ENCODE measurements at places on chromosomes 2 and 18. TPM values are rescaled to one million over a fixed set of nuclear protein-coding genes. Genes with fewer than 3 reads are reported as not detected.

The TCF23 gene
- total RNA-seq, result 0.07 TPM

The NEUROD1 gene
- 0.15 TPM for total RNA-seq

- no peak for ATAC-seq
Measured at GRCh38 chr2:132037527-132038178, 124.1 kb downstream of the ANKRD30BL start.

GRCh38 chr18:44579745-44580144 is 100.9 kb upstream of the SETBP1 start:
- ATAC-seq, result no peak

- no peak for ATAC-seq
Measured at GRCh38 chr18:77422974-77423867, 173.6 kb downstream of the GALR1 start.

The ZBTB14 gene
- total RNA-seq, result 15.4 TPM

All from motor neuron (in vitro differentiated cells).